ENCODE measurements at places on chromosomes 13 and 19.

- H3K36me3 ChIP-seq: no peaks in the 10 kb centered on the region
- H3K27ac ChIP-seq: no peak overlapping the region
- H3K4me1 ChIP-seq: no peaks in the 10 kb centered on the region
- H3K4me3 ChIP-seq: no peak overlapping the region
- no peak for DNase-seq
- no peaks in the 10 kb centered on the region for H3K27me3 ChIP-seq
Observed at GRCh38 chr13:68275758-68276157, 1045.6 kb upstream of the PCDH9 start.

DNA sequence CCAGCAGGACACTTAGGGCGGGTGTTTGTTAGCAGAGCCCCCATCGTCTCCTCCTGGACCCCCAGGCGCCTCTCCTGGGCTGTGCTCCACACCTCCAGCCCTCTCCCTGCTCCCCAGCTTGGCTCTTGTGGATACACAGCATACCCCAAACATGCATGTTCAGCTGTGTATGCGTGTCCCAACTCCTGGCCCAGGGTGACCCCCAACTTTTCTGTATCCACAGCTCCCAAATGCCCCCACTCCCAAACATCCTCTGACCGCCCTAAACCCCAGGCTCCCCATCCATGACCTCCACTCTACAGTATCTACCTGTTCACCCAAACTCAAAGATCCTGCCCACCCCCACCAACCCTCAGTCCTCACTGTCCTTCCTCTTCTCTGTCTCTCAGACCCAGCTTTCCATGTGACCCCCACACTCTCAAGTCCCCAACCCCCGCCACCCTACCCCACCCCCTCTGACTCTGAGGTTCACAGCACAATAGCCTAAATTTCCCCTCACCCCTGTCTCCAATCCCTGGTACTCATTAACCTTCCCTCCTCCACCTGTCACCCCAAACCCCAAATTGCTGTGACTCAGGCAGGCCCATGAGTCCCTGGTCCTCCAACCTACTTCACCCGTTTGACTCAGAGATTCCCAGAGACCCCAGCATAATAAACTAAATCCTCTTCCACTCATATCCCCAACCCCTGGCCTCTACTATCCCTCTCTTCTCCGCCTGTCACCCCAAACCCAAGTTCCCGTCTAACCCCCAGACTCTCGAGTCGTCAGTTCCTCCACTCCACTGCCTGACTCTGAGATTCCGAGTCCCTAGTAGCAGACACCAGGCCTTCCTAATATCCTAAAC lies 968 bp downstream of the UBE2M start:
- peaks cover 24% of the 10 kb centered on the region for H3K4me1 ChIP-seq
- DNase-seq: no peak
- H3K36me3 ChIP-seq: peaks cover 21% of the 10 kb centered on the region

GRCh38 chr13:33645591-33646554 lies 172.1 kb upstream of the RFC3 start:
- no peaks in the 10 kb centered on the region for H3K36me3 ChIP-seq
- H3K4me1 ChIP-seq: peaks cover 6% of the 10 kb centered on the region
- H3K4me3 ChIP-seq: no peak overlapping the region
- no peak for DNase-seq

- no peaks in the 10 kb centered on the region for H3K36me3 ChIP-seq
- H3K4me1 ChIP-seq: no peaks in the 10 kb centered on the region
- no peak overlapping the region for H3K27ac ChIP-seq
Observed at GRCh38 chr13:36428086-36428485, 4.2 kb upstream of the CCNA1 start.

GRCh38 chr13:41058295-41059070 lies 2.8 kb upstream of the WBP4 start:
- H3K36me3 ChIP-seq: peaks cover 6% of the 10 kb centered on the region
- no peak for DNase-seq
- peak overlapping the region; percentile 88 for H3K4me3 ChIP-seq

DNA sequence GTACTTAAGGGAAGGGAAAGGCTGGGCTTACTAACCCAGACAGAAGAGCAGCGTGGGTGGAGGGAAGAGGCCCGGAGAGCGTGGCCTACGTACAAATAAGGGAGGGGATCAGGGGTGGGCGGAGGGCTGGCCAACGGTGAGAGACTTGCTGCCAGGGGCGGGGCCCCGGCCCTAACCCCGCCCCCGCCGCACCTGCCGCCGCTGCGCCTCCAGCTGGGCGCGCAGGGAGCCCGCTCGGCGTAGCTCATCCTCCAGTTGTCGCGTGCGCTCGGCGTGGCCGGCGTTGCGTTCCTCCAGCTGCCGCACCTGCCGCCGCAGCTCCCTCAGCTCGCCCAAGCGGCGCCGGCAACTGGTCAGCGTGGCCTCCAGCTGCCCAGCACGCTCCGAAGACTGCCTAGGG lies 5.7 kb downstream of the HOOK2 start:
- no peak overlapping the region for H3K27ac ChIP-seq
- H3K27me3 ChIP-seq: no peaks in the 10 kb centered on the region
- peaks cover 23% of the 10 kb centered on the region for H3K4me1 ChIP-seq
- DNase-seq: no peak
- H3K4me3 ChIP-seq: no peak overlapping the region

DNA sequence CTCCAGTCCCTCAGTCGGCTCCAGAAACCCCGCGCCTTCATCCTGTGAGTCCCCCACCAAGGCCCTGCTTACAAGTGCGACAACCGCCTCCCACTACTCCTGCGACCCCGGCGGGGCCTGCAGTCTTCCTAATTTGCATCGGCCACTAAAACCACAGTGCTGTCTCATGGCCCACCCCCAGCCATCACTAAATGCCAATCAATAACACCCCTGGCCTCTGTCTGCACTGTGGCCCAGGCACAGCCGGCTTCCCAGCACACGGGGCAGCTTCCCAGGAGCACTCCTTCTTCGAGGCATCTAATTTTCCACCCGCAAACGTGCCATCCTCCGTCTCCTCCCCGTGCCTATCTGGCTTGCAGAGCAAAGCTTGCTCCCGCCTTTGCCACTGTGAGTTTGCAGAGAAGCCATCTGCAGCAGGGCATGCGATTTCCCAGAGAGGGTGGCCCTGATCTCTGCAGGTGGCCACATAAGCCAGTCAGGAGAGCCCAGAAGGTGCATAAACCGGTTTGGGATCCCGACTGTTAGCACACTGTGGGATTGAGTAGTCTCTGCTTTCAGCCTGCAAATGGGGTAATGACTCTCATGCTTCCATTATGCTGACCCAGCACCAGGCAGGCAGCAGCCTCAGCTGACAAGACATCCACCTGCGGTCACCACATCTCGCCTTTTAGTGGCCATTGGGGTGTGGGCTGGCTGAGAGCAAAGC lies 34.0 kb upstream of the USE1 start:
- H3K27ac ChIP-seq: no peak overlapping the region
- no peak for DNase-seq
- H3K27me3 ChIP-seq: no peaks in the 10 kb centered on the region
- H3K4me3 ChIP-seq: no peak overlapping the region
- no peaks in the 10 kb centered on the region for H3K4me1 ChIP-seq
